Naive B cell (primary cell): ENCODE measurements at places on chromosomes 16 and 17.

DNA sequence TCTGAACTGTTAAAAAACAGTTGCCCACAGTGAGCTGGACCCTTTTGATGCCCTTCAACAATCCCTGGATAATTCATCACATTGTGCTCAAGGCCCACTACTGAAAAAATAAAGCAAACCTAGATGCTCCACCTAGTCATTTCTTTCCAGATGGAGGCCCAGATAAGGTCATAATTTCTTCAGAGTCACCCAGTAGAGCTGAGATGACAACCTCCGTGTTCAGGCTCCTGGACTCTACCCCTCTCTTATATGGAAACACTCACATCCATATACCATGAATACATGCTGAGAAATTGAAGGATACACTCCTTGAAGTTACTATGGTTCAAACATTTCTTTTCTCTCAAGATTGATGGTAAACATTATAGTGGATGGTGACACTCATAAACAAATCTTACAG is 2.7 kb upstream of the ABCA3 start:
- no peak for DNase-seq

DNA sequence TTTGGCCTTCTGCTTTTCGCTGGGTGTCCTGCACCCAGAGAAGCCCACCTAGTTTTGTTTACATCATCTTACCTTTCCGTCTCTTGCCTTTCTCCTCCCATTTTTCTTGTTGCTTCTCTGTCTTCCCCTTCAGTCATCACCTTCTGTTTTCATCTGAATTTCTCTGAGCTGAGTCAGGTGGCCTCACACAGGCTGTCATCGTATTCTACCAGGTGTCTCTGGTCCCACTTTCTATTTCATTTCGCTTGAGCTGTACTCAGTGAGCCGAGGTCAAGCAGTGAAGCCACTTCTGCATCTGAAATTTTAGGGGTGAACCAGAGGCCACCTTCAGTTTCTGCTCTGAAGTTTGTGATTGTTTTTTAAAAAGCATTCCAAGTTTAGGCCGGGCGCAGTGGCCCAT is 9.7 kb downstream of the CRAMP1 start:
- peak; percentile 10 for DNase-seq

- DNase-seq, result no peak
These were observed 100.0 kb upstream of the ZNF469 start for GRCh38 chr16:88282564-88283395.

DNA sequence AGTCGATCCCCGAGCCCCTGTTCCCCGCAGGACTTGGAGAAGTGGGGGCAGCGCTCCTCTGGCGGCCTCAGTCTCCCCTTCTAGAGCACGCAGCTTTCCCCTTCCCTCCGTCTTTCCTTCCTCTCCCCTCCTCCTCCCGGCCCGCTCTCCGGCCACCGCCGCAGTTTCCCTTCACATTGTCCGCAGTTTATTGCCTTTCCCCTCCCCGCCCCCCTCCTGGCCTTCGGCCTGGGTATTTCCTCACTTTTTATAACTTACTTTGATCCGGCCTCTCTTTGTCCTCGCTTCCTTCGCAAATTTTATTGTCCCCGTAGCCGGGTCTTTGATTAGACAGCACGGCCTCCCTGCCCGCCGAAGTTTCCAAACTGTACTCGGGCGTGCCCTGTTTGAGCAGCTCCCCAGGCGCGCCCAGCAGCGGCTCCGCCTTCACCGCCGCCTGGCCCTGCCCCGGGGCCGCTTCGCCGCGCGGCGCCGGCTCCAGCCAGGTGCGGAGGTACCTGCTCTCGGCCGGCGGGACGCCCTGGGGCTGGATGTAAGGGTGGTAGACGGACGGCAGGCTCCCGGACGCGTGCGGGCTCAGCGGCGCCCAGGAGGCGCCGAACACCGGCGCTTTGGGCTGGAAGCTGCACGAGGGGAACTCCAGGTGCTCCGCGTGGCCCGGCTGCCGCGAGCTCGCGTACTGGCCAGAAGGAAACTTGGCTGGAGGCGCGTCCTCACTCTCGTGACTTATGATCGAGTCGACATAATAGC is 488 bp downstream of the HOXB9 start:
- DNase-seq, result no peak

GRCh38 chr17:80126449-80126715 is 20.5 kb downstream of the EIF4A3 start:
- DNase-seq, result no peak

DNA sequence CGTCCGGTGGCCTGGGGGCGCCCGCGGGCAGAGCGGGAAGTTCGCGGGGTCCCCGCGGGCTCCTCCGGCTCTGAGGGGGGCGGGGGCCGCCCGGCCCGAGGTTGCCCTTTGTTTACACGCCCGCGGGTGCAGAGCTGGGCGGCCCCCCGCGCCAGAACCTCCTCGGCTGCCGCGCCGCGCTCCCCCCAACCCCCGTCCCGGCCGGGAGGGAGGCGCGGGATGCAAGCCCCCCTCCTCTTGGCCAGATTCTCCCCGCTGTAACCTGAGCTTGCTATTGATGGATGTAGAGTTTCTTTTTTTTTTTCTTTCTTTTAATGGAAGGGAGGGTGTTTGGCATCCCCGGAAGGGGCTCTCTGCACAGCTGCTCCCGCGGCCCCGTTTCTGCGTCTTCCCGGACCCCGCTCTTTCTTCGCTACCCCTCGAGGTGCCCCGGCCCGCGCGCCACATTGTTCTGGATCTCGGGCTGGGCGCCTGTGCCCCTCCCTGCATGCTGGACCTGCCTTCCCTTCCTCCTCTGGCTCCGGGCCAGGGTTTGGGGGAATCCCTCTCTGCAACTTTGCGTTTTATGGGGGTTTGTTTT is 646 bp downstream of the CBX2 start:
- no peak for DNase-seq

DNA sequence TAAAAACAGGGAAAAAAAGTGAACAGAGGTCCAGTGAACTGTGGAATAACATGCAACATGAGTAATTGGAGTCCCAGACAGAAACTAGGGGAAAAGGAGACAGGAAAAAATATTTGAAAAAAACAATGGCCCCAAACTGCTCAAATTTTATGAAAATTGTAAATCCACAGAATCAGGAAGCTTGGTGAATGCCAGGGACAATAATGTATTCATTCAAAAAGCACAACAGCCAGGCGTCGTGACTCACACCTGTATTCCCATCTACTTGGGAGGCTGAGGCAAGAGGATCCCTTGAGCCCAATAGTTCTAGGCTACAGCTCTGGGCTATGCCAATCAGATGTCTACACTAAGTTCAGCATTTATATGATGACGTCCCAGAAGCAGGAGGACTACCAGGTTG is 23.7 kb downstream of the NCOR1 start:
- no peak for DNase-seq

GRCh38 chr16:15513156-15513555 is 78.8 kb downstream of the BMERB1 start:
- DNase-seq, result no peak

DNA sequence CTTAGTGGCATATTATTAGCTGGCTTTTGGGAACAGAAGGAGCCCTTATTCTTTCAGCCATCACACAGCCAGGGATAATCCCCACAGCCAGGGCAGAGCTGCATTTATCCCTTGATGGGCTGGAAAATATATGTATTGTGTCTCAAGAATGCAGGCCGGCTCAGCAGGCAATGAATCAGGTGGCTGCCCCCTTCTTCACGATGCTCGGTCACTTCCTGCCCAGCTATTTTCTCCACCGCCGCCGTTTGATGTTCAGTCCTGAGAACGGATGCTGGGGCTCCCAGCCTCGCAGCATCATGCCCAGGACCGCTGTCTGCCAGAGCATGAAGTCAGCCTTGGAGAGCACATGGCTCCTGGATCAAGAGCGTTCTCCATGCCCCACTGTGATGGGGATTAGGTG is 4.3 kb upstream of the MYH3 start:
- DNase-seq, result no peak

GRCh38 chr17:78106211-78106610 is 22.3 kb downstream of the TMC6 start:
- no peak for DNase-seq

- DNase-seq, result no peak
These were observed 46.2 kb upstream of the NOL11 start for GRCh38 chr17:67671493-67671892.

DNA sequence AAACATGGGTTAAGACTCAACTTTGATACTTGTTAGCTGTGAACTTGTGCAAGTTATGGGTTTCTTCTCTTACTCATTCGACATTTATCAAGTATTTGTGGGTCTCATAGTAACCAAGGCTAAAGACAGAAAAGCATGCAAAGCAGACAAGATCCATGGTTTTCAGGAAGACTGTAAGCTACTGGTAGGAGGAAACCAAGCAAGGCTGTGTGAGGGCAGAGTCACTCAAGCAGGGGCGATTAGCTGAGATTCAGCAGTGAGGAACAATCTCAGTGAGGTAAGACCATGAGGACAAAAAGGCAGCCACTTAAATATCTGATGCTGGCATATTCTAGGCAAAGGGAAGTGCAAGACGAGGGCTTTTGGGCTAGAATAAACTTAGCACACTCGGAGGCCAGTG is 29.5 kb downstream of the MBTD1 start:
- no peak for DNase-seq

DNA sequence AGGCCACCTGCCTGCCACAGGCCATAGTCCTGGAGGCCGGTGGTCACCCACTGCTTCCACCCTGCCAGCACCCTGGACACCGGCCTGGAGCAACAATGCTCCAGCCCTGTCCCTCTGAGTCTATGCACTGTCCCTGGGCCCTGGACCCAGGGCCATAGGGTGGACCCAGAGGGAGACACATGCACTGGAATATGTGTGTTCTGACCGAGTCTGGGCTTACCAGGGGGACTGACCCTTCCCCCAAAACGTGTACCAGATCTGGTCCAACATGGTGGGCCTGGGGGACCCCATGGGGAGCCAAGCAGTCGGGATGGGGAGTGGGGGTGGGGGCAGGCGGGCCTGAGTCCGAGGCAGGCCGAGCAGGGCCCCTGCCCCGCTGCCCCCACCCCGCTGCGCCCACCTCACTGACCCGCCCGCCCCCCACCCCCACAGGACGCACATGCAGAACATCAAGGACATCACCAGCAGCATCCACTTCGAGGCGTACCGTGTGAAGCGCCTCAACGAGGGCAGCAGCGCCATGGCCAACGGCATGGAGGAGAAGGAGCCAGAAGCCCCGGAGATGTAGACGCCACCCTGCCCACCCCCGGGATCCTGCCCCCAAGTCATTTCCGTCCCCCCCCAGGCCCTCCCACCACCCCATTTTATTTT is 357.4 kb downstream of the SEC14L1 start:
- DNase-seq, result no peak

DNA sequence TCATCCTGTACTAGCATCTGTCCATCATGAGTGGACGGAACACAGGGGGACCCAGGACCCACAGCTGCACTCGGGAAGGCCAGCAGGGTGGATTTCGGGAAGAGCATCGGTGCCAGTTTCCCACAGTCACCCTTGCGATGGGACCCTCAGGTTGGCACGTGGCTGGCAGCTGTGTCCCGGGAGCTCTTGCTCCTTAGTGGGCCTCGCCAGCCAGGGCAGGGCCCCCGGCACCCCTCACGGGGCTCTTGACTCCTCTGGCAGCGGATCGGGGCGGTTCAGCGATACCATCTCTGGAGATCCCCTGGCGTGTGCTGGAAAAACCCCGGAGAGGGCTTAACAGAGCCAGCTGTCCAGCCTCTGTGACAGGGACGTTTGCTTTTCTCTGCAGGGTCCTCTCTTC is 9.2 kb downstream of the CAPN15 start:
- no peak for DNase-seq

- DNase-seq, result no peak
These were observed 1736.4 kb downstream of the TP53TG3F start for GRCh38 chr16:35195864-35196216.

GRCh38 chr17:10195090-10195805 is 3.2 kb downstream of the GAS7 start:
- no peak for DNase-seq

DNA sequence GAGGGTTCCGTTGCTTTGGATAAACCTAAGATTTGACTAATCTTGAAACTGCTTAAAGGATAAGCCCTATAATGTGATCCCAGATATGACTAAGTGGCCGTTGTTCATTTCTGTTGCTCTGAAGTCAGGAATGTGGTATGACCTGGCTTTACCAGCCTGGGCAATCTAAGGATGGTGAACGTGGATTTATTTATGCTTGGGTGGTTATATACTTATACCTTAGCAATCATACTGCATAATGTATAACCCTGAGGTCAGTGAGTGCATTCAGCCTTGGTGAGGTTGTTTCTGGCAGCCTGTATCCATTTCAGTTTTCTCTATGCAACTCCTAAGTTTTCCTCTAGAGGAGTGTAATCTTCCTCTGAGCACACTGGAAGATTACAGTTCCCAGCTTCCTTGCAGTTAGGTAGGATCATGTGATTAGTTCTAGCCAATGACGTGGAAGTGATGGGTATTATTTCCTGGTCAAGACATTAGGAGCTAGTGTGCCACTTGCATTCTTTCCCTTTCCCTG is 41.9 kb downstream of the FTO start:
- no peak for DNase-seq

- no peak for DNase-seq
These were observed 11.9 kb downstream of the FOXK2 start for GRCh38 chr17:82531431-82531881.

GRCh38 chr17:82948081-82948511 is 108.3 kb upstream of the ZNF750 start:
- DNase-seq, result no peak

DNA sequence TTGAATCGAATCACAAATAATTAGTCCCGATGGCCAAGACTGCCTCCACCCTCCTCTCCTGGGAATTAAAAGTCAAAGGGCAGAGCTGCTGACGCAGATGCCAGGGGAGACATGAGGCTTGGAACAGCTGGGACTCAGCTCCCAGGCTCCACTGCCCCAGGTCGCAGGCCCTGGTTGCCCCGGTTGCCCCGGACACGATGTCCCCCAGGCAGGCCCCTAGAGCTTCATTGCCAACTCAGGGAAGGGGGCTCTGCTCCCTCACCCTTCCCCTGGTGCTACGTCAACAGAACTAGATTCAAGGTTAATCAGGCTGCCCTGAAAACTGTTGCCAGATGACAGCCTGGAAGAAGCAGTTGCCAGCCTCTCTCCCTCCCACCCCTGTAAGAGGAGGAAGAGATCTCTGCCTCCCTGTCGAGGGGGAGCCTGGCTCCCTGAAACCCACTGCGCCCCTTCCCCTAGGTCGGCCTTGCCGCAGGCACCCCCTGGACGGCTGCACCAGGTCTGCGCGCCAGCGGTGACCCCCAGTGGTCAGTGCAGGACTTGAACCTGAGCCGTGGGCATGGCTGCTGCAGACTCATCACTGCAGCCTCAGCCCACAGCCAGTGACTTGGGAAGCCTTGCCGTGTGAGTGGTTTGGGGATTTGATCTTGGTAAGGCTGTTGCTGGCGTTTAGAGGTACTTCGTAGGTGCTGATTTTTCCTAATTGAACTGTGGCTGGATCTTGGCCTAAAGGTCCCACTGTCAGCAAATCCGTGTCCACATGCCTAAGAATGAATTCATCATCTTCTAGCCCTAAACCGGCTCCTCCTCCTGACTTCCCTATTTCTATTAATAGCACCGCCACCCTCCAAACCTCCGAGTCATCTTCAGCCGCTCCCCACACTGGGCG is 84.1 kb upstream of the TOB1 start:
- DNase-seq, result peak; percentile 24

DNA sequence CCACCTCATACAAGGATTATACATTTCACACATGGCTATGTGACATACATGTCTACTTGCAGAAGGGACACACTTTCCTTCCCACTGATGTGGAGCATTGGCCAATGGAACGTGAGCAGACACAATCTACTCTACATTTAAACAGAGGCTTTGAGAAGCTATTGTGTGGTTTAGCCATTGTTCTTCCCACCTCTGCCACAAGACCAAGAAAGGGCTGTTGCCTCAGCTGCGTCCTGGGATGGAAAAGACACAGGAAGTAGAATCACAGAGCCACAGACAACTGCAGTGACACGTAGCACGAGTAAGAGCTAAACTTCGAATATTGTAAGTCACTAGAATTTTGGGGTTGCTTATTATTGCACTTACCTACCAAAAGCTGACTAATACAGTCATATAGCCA is 33.3 kb downstream of the PRKCB start:
- no peak for DNase-seq
